RPMI8226 (cell line): ENCODE measurements at places on chromosomes 5 and 9.

DNA sequence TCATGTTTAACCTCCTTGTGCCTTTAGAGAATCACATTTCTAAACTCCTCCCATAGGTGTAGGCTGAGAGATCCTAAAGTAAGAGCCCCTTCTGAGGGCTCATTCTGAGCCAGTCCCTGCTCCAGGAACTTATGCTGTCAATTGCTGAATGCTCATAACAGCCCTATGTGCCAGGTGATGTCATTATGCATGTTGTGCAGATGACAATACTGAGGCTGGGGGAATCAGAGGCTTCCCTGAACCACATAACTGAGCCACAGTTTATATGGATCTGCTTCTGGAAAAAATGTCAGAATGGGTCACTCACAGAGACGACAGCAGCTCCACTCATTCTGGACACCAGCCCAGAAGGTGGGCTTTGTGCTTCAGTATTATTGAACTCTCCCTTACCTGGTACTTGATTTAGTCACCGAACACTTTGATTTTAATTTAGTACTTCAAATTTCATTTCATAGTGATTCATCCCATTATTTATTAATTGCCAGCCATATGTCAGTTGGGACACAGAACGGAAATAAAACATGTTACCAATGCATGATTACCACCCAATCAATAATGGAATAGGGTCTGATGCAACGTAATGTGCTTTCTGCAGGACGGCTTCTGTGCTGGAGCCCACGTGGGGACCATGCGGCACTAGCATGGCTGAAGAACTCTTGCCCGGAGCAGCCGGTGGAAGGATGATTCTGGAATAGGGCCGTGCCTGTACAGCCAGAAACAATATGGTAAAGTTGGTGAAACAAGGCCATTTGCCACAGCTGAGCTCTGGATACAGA, 406.3 kb downstream of the IRX1 start:
- DNase-seq = no peak

DNA sequence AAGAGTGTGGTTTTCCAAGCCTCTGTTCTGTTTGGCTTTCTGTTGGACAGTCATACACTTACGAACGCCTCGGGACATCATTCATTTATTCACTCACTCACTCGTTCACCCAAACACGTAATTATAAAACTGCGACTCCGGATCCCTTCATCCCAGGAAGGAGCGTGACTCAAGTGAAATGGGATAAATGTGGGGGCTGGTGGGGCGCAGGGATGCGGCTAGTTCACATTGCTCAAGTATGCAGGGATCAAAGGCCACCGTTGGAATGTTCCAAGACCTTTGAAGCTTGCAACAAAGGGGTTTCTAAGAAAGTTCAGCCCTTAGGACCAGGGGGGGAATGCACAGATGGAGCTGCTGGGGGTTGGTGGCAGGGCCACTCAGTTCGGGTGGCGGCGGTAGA, 64.2 kb downstream of the CFAP77 start:
- DNase-seq = no peak

- DNase-seq = no peak
Observed at GRCh38 chr5:374631-375335, 53.3 kb downstream of the AHRR start.

DNA sequence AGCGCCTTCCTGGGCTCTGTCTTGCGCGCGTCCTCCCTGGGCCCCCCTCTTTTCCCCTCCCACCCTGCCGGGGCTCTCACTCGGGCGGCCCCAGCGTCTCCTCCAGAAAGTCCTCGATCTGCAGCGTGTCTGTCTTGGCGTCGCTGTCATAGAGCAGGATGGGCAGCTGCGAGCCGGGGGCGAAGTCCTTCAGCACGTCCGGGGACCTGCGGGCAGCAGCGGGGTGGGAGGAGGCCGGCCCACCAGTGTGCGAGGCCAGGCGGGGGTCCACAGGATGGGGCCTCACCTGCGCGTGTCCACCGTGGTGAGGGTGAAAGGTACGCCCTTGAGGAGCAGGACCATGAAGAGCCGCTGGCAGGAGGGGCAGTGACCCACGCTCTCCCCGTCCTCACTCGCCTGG, 1.0 kb downstream of the CLIC3 start:
- no peak for DNase-seq

DNA sequence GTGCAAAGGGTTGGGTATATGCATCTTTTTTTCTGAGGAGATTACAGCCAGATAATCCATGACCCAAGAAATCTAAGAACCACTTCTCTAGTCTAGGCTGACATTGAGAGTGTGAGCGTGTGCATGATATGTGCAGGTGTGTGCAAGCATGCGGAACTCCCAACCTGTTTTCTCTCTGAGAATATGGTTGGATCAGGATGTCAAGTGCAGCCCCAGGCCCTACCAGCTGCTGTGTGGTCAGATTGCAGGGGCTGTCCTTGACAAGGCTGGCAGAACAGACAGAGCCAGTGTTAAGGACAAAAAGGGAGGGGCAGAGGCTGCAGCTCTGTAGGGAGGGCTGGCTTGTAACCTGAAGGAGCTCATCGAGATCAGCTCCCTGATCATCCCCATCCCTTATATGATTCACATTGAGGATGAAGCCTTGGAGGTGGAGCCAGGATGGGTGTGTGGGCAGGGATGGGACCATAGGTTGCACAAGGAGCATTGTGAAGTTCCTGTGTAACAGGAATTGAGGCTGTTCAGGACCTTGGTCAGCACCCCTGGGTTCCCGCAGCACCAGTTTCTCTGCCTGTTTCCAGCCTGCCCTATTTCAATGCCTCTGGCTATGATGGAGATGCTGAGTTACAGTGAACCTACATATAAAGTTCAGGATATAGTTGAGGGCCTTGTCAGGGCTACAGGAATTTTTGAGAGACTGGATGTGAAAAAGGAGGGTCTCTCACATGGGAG, 52.6 kb upstream of the ARAP3 start:
- peak; percentile 63 for DNase-seq

DNA sequence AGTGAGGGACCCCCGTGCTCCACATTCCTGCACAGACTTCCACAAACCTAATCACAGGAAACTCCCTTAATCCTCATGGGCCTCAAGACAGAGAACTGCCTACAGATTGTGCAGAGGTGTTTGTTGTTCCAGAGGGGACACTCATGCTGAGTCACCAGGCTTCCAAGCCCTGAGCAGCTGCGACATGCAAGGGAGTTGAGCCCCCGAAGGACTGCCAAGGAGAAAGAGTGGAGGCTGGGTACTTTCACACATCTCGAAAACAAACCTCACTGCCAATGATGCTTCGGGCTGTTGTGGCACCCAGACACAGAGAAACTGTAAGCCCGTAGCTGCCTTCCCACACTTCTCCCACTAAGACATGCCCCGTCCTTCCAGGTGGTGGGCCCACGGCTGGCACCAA, 480.8 kb downstream of the CDH12 start:
- no peak for DNase-seq

DNA sequence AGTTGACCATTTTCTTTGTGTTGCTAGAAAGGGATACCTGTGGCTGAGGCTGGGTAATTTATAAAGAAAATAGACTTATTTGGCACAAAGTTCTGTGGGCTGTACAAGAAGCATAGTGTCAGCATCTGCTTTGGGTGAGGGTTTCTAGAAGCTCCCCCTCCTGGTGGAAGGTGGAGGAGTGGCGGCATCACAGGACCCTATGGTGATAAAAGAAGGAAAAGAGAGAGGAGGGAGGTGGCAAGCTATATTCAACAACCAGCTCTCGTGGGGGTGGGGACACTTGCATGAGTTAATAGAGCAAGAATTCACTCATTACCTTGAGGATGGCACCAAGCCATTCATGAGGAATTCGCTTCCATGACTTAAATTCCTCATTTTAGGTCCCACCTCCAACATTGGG, 2041.4 kb upstream of the CDH9 start:
- DNase-seq = no peak

DNA sequence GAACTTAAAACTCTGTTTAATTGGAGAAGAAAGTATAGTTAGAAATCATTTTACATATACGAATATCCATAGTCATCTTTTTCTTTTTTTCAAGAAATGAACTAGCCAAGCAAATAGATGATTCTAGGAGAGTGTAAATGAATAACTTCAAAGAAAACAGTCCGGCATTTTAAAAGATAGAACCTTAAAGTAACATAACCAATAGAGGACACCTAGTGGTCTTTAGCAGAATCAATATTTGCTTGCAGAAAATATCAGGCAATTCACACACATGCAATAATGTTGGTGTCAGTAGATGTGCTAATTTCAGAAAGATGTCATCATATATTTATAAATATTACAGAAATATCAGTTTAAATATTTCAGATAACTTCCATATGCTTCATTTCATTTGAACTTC, 57.1 kb downstream of the HCN1 start:
- DNase-seq = peak; percentile 4

DNA sequence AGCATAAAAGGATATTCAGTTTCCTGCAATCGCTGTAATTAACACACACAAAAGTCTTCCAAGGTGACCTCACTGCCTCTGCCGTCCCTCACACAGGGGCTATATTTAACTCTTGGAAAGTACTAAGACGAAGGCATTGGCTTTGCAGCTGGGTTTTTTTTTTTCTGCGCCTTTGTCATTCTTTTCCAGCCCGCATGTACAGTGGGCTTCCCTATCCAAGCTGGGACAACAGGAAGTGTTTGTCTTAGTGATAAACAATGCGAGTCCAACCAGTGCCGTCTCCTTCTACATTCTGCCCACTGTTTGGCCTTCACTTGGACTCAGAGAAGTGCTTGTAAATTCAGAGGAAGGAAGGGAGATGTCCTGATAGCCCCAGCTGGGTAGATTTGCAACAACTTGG, 17.6 kb downstream of the AFAP1L1 start:
- no peak for DNase-seq

GRCh38 chr5:144003636-144004035, 166.8 kb downstream of the YIPF5 start:
- DNase-seq = no peak

DNA sequence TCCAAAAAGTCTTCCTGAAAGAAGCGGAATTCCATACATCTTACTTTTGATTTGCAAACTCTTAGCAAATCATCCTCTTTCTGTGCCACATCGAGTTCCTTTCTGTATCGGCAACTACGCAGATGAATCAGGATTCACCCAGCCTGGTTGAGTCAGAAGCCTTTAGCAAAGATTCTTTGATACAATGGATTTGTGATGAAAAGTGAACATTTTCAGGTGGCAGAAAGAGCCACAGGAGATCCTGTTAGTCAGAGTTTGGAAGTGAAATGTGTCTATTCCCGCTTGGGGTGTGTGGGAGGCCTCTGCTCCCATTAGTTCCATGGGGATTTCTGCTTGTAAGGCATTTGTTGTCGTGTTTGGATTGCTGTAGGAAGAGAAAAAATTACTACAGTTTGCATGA, 351.8 kb upstream of the WWC1 start:
- DNase-seq = no peak

DNA sequence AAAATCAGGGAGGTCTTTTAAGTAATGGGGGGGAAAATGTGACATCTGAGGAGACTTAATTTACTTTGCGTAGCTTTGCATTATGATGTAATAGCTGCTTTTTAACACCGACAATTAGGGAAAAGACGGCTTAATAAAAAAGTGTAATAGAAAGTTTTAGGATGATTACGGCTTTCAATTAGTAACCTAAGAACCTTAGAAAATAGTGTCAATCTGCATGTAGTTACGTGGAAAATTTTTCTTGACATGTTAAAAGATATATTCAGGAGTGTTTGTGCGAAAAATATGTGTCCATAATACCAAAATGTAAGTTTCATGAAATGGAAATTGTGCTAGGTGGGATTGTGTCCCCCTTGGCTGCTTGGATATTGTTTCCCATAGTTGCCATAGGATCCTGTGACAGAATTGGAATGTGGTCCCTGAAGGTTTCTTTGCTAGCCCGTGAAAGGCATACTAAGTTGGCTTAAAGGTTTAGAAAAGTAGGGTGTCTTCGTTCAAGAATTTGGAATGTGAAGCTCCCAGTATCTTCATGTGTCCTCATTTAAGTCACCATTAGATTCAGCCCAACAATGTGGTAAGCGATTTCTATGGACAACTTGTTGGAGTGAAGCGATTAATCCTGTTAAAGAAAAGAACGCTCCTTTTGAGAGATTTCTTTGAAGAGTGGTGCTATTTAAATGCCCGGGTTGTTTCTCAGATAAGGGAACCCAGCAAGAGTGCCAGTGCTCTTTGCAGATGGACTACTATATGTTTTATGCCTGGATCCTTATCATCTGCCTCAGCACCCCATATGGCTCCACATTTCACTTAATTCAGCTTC, 2.0 kb downstream of the RGMB start:
- no peak for DNase-seq

GRCh38 chr9:114342755-114343440, 13.2 kb downstream of the ORM2 start:
- no peak for DNase-seq

DNA sequence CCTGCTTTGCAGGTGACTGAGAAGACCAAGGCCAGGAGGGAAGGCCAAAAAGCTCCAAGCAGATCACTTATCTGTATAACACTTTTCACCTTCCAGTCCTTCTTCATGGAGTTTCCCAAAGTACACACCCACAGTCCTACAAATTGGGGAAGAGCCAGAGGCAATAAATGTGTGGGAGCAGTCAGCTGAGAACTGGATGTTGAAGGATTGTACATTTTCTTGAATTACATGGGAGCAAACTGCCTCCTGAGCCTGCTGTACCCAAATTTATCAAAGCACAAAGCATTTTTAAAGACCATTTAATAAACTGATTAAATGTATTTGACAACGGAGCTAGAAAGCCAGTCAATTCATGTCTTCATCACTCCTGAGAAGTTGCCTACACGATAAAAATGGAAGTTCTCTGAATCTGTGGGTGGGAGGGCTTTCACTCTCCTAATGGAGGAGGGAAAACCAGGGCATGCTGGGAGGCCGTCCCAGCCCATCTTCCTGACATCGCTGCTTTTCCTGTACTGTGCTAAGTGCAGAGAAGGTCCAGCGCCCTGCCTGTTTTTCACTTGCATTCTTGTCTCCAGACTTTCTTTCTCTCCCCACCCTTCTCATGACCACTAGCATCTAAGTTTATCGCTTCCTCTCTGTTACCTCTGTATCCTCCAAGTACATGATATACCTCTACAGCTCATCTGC, 79.0 kb downstream of the KCNIP1 start:
- no peak for DNase-seq

GRCh38 chr9:372128-372527, 157.5 kb downstream of the DOCK8 start:
- no peak for DNase-seq

DNA sequence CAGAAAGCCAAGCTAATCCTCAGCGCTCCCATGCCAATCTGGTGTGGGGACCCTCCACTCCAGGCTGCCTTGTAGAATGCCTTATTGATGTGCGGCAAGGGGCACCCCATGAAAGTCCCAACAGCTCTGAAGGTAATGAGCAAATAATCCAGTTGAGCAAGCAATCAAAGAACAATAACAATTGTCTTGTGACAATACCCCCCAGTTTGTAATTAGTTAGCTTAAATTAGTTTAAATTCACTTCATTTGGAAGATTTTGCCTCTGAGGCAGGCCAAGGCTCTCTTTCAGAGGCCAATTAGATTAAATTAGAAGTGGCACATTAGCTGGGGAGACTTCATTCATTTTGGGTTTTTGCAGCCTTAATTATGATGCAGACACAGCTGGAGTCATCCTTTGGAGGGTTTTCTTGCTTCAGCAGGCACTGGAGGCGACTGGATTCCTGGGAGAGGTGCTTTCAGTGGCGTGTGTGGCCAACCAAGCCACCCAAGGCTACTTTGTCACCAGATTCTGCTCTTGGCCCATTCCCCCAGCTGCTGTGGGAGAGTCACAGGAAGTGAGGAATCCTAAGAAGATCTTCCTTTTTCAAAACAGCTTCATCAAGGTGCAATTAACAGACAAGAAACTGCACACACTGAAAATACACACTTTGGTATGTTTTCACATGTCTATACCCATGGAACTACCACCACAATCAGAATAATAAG, 17.9 kb upstream of the FBP1 start:
- no peak for DNase-seq
